ENCODE measurements at places on chromosomes 2 and 18. TPM values are rescaled to one million over a fixed set of nuclear protein-coding genes. Genes with fewer than 3 reads are reported as not detected.

DNA sequence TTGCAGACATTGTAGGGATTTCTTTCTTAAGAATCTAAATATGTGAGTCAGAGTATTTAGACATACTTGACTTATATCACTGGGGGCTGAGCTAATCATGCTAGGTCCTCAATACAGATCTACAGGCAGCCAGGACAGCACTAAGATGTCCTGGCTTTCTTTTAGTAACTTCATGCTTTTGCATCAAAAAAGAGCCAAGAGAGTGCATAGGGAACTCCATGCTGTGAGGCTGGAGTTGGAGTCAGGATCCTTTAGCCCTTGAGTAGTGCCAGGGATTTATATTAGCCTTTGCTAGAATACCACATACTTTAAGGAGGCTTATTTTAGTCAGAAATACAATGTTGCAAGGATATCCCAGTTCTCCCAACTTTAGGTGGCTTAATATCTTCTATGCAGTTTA lies 289.7 kb downstream of the CCDC85A start:
- no peaks in the 10 kb centered on the region for H3K36me3 ChIP-seq
- no peak for DNase-seq
- H3K4me1 ChIP-seq, result no peaks in the 10 kb centered on the region
- no peak overlapping the region for H3K4me3 ChIP-seq
- H3K27ac ChIP-seq, result no peak overlapping the region

DNA sequence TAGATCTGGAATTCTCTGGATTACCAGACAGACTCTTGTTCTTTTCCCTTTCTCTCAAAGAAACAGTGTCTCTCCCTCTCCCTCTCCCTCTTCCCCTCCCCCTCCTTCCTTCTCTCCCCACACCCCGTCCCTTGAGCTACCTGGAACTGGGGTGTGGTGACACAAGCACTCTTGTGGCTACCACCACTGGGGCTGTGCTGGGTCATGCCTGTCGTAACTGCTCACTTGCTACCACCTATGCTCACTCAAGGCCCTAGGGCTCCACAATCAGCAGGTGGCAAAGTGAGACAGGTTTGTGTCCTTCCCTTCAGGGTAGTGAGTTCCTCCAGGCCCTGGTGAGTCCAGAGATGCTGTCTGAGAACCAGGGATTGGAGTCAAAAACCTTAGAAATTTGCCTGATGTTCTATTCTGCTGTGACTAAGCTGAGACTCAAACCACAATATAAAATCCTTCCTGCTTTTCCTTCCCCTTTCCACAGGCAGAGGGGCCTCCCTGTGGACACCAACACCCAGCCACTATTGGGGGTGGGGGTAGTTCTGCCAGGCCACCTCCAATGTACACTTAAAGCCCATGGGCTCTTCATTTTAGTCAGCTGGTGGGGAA lies 70.8 kb downstream of the OXER1 start:
- no peak overlapping the region for H3K27ac ChIP-seq
- no peaks in the 10 kb centered on the region for H3K4me1 ChIP-seq
- H3K4me3 ChIP-seq, result no peak overlapping the region
- no peaks in the 10 kb centered on the region for H3K36me3 ChIP-seq
- H3K27me3 ChIP-seq, result no peaks in the 10 kb centered on the region

GRCh38 chr2:160269365-160269764 lies 69.3 kb upstream of the ITGB6 start:
- no peak for DNase-seq
- no peaks in the 10 kb centered on the region for H3K27me3 ChIP-seq
- no peaks in the 10 kb centered on the region for H3K36me3 ChIP-seq
- no peaks in the 10 kb centered on the region for H3K4me1 ChIP-seq
- peak overlapping the region; percentile 97 for H3K27ac ChIP-seq

DNA sequence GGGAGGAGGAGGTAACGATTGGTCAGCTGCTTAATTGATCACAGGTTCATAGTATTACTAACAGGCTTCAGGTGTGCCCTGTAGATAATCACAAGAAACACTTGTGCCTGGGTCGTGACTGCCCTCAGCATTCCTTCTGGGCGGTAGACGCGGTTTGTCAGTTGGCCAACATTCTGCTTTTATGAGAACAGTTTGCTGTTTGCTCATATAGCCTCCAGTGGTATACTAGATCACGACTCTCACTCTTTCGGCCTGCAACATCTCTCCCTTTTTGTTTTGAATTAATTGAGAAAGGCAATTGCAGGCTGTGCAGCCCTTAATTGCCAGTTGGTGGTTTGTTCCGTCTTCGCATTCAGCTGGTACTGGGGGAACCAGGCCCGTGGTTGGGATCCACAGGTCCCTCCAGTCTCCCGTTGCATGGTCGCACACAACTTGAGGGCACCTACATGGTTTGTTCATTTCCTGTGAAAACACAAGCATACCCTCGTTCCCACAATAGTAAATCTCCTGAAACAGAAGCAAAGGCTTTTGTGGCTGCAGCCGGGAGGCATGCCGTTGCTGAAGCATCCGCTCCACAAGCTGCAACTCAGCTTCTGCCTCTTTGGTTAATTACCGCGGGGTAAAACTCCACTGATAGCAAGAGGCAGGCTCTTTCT lies 30.3 kb upstream of the GPR17 start:
- no peak overlapping the region for H3K4me3 ChIP-seq
- no peaks in the 10 kb centered on the region for H3K27me3 ChIP-seq
- peak; percentile 10 for DNase-seq
- H3K36me3 ChIP-seq, result no peaks in the 10 kb centered on the region
- no peaks in the 10 kb centered on the region for H3K4me1 ChIP-seq
- no peak overlapping the region for H3K27ac ChIP-seq

GRCh38 chr2:23497063-23497462 lies 112.1 kb downstream of the KLHL29 start:
- H3K4me3 ChIP-seq, result no peak overlapping the region
- peaks cover 14% of the 10 kb centered on the region for H3K4me1 ChIP-seq
- H3K36me3 ChIP-seq, result no peaks in the 10 kb centered on the region
- H3K27me3 ChIP-seq, result no peaks in the 10 kb centered on the region
- H3K27ac ChIP-seq, result peak overlapping the region; percentile 58

GRCh38 chr2:204274991-204275390 lies 270.3 kb upstream of the PARD3B start:
- no peaks in the 10 kb centered on the region for H3K36me3 ChIP-seq
- no peaks in the 10 kb centered on the region for H3K27me3 ChIP-seq
- no peak overlapping the region for H3K27ac ChIP-seq

- H3K4me1 ChIP-seq, result no peaks in the 10 kb centered on the region
- H3K27ac ChIP-seq, result no peak overlapping the region
- no peaks in the 10 kb centered on the region for H3K36me3 ChIP-seq
- H3K4me3 ChIP-seq, result no peak overlapping the region
- no peaks in the 10 kb centered on the region for H3K27me3 ChIP-seq
These were observed 242.7 kb downstream of the CNTNAP5 start for GRCh38 chr2:124267794-124268193.

DNA sequence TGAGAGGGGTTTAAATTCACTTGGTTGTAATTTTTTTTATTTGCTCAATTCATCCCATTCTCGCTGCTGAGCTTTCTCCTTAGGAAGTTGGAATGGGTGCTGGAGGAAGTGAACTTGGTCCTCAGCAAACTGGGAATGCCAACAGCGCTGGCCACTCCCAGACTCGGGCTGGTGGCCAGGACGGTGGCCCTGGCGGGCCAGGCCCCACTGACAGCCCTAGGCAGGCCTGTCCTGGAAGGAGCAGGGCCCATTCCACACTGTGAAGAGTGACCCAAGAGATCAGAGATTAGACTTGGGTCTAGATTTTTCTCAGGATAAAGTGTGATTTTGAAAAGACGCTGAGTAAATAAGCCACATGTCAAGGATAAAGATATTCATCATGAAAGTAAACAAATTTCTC lies 132.7 kb downstream of the HDAC4 start:
- peaks cover 32% of the 10 kb centered on the region for H3K4me1 ChIP-seq
- H3K4me3 ChIP-seq, result no peak overlapping the region
- peak overlapping the region; percentile 76 for H3K27ac ChIP-seq
- DNase-seq, result peak; percentile 77
- no peaks in the 10 kb centered on the region for H3K27me3 ChIP-seq

- no peak overlapping the region for H3K27ac ChIP-seq
- no peak for DNase-seq
- H3K27me3 ChIP-seq, result no peaks in the 10 kb centered on the region
- H3K4me1 ChIP-seq, result no peaks in the 10 kb centered on the region
- no peak overlapping the region for H3K4me3 ChIP-seq
These were observed 861.1 kb downstream of the CPS1 start for GRCh38 chr2:211417544-211417943.

DNA sequence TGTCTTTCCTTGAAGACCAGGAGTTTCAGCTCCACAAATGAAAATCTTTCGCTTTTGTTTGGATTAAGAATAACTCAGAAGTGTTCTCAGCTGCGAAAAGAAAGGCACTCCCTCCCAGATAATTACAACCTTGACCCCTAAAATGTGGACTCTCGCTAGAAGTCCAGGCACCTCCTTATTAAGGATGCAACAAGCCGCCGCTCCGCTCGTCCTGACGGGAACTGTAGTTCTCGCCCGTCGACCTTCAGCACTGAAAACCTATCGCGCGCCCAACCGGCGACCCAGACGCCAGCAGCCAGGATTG lies 559 bp downstream of the IMMT start:
- peaks cover 7% of the 10 kb centered on the region for H3K4me1 ChIP-seq
- H3K27me3 ChIP-seq, result no peaks in the 10 kb centered on the region
- no peak for DNase-seq
- H3K36me3 ChIP-seq, result no peaks in the 10 kb centered on the region
- peak overlapping the region; percentile 100 for H3K27ac ChIP-seq

GRCh38 chr2:48939232-48939631 lies 183.7 kb upstream of the LHCGR start:
- H3K36me3 ChIP-seq, result no peaks in the 10 kb centered on the region
- no peak overlapping the region for H3K4me3 ChIP-seq
- H3K4me1 ChIP-seq, result no peaks in the 10 kb centered on the region
- H3K27ac ChIP-seq, result no peak overlapping the region
- no peaks in the 10 kb centered on the region for H3K27me3 ChIP-seq
- no peak for DNase-seq

The SLC23A3 gene
- 3.4 TPM for total RNA-seq

The TACR1 gene
- total RNA-seq, result 1.3 TPM

The TMEM200C gene
- total RNA-seq, result 0.16 TPM

Data from breast epithelium (tissue), 4 donors.